Germinal center (tissue), 1 donor: ENCODE measurements at places on chromosomes 13 and 19.

DNA sequence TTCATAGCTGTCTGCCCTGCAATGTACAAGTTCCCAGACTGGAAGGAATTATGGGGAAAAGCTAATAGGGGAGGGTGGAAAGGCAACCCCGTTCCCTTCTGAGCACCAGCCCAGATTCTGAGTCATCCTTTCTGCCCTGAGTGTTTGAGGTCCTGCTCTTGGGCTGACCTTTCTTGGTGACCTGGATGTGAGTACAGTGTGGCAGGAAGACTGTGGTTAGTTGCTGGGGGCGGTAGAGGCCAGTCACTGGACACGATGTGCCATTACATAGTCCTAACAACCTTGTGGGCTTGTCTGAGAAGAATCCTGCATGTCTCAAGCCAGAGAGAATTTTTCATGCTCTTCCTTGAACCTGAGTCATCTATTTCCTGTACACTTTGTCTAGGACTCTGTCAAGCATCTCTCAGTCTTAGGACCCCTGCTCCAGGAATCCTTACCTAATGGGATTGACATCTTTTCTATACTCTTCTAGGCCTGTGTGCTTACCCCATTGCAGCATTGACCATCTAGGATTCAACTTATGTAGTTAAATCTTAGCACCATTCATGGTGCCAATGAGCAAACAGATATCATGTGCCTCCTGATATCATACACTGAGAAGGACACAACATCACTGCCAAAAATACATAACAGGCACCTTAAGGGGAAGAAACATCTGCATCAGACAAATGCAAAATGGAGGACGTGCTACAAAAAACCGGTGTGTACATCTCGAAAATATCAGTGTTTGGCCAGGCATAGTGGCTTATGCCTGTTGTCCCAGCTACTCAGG, 8.1 kb upstream of the ANGPTL4 start:
- DNase-seq = no peak

- DNase-seq = no peak
These were observed 320.6 kb downstream of the ITGBL1 start for GRCh38 chr13:101773062-101773461.

DNA sequence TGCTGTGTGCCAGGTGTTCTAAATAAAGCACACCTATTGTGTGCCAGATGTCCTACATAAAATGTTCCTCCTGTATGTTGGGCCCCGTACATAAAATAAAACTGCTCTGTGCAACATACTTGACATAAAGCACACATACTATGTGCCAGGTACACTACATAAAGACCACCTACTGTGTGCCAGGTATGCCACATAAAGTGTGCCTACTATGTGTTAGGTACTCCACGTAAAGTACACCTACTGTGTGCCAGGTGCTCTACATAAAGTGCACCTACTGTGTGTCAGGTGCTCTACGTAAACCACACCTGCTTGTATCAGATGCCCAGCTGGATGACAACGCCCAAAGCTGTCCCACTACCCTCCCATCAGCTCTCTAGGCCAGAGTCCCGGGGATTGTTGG, 5.8 kb upstream of the OR10H5 start:
- DNase-seq = no peak

DNA sequence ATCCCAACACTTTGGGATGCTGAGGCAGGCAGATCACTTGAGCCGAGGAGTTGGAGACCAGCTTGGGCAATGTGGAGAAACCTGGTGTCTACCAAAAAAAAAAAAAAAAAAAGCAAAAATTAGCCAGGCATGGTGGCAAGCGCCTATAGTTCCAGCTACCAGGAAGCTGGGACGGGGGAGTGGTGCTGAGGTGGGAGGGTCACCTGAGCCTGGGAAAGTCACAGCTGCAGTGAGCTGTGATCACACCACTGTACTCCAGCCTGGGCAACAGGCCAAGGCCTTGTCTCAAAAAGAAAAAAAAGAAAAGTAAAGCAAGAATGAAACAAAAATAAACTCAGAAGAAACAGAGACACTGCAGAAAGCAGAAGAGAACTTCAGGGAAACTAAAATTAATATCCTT, 31.6 kb downstream of the MTRF1 start:
- DNase-seq = no peak

- no peak for DNase-seq
These were observed 141.0 kb downstream of the RAP2A start for GRCh38 chr13:97574926-97575325.

- no peak for DNase-seq
These were observed 29.1 kb downstream of the ATP12A start for GRCh38 chr13:24709186-24709913.

- DNase-seq = no peak
These were observed 371.3 kb downstream of the COG6 start for GRCh38 chr13:40026741-40027140.

DNA sequence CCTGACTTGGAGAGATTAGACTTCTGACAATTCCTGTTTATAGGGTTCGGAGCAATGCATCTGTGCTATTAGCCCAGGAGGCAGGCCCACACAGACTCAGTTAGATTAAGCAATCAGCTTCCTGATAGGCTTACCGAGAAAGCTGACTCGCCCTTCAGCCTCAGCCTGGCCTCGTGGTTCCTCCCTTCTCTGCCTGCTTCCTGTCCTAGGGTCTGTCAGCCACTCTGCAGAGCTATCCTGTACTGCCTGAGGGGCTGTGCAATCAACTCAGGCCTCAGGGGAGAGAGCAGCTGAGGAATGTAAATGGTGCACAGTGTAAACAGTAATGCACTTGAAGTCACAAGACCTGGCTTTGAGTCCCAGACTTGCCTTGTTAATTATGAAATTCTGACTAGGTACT, 30.7 kb downstream of the HTR2A start:
- no peak for DNase-seq

DNA sequence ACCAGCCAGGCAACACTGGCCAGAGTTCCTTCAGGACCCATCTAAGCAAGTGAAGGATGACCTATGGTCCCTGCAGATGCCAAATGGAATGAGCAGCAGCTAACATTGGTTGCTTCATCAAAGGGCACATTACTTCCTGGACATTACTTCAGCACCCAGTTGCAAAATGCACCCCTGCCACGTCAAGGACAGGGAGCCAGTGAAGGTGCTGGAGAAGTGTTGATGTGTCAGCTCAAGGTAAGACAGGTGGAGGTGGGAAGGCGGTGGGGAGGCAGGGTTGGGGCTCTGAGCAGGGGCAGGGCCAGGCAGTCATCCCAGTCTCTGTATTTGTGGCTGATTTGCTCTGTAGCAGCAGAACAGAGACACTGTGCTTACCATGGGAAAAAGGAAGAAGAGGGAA, 14.6 kb downstream of the CSNK1A1L start:
- no peak for DNase-seq

DNA sequence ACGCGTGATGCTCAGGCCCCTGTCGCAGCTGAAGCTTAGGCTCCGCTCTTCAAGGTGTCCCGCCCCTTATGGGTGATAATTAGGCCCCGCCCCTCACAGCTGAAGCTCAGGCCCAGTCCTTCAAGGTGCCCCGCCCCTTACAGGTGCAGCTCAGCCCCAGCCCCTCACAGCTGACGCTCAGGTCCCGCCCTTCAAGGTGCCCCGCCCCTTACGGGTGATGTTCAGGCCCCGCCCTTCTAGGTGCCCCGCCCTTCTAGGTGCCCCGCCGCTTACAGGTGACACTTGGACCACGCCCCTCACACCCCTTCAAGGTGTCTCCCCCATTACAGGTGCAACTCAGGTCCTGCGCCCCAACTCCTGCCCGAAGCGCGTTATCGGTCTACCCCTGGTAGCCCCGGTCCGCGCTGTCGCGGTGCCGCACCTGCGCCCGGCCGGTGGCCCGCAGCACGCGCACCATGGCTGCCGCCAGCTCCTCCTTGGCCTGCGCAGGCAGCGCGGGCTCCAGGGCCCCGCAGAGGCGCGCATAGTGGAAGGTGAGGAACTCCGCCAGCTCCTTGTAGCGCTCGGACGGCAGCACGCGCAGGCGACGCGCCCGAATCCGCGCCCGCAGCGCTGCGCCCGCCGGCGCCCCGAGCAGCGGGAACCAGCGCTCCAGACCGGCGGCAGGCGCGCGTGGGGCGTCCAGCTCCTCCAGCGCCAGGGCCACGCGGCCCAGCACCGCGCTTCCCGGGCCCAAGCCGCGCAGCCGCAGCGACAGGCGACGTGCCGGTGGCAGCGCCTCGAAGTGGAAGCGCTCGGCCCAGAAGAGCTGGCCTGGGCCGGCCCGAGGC, 7.3 kb downstream of the RASAL3 start:
- DNase-seq = no peak

DNA sequence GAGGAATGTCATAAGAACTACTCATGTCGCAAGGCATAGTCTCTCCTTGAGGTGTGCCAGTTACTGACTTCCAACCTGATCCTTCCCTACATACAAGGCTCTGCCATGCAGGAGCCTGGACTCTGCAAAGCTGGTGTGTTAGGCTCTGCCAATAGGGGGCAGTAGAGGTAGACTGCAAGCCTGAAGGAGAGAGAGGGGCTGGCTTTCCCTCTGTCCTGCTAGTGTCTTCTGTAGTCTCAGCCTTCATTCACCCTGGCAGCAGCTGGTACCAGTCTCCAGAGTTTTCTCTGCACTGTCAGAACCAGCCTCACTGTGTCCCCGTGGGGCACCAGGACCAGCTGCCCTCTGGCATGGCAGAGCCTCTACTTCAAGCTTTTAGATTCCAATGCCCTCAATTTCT, 14.5 kb downstream of the SHISA2 start:
- peak; percentile 21 for DNase-seq

DNA sequence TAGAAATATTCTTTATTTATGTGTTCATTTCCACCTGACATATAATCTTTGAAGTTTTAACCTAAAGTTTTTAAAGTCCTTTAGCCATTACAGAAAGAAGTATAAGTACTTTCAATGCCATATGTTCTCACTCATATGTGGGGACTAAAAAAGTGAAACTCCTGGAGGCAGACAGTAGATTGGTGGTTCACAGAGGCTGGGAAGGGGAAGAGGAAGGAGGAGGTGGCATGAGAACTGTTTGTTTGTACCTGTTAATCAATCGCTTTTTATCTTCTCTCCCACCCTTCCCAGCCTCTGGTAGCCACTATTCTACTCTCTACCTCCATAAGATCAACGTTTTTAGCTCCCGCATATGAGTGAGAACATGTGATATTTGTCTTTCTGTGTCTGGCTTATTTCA, 131.1 kb downstream of the MYO16 start:
- DNase-seq = no peak

- no peak for DNase-seq
These were observed 10.8 kb downstream of the ZIC5 start for GRCh38 chr13:99960663-99961311.

DNA sequence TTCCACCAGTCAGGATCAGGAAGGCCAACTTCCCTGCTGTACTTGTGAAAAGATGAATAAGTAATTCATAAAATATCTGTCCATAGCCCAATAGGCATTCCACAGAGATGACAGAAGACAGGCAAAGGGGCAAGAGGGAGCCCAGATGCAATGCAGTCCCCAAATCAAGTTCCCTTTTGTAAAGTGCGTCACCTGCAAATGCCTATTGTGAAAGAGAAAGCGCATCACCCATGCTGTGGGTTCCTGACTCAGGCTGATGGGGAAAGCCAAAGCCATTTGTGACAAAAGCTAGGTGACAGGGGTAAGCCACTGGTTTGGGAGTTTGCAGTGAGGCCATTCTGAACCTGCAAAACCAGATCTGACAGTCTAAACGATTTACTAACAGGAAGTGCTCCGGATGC, 157.5 kb upstream of the ZNF536 start:
- DNase-seq = no peak
